ENCODE measurements at places on chromosomes 1 and 21. TPM values are rescaled to one million over a fixed set of nuclear protein-coding genes. Genes with fewer than 3 reads are reported as not detected.

- peak; percentile 50 for DNase-seq
Measured at GRCh38 chr1:44786138-44786840, 1.7 kb downstream of the BEST4 start.

Gene MANEAL
- total RNA-seq, result 23.2 TPM

- peak; percentile 59 for DNase-seq
Measured at GRCh38 chr1:166843769-166844596, 4.7 kb downstream of the POGK start.

- DNase-seq, result no peak
Measured at GRCh38 chr21:34363733-34364132, at the start of gene KCNE2. KCNE2 (plus strand) TSS chr21:34364006; CDS start chr21:34370479, 6,473 bp downstream.

DNA sequence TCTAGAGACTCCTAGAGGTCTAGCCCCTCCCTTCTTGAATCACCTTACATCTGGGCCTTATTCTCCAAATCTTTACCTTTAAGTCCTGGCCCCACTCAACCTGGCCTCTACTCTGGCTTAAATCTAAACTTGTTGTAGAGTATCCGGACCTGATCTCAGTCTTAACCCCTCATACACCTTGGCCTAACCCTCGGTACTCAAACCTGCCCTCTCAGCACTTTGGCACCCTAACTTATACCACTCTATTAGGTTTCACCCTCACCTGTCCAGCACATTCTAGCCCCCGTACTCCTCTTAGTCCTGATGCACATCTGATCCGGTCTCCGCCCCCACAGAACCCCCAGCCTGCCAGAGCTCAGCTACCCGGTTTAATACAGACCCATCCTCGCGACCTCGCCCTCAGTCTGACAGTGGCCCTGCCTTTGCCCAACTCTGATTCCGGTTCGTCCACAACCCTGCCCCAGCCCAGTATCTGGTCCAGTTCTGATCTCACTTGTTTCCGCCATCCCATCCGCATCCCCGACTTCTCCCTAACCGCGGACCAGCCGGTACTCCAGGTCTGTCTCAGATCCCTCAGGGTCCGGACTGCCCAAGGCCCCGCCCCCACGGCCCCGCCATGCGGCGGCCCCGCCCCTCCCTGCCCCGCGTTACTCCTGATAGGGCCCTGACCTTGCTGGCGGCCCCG is 1.5 kb downstream of the TRIM62 start:
- DNase-seq, result peak; percentile 99

Gene FAM72C
- total RNA-seq, result 1.4 TPM

Gene APCS
- total RNA-seq, result not detected

DNA sequence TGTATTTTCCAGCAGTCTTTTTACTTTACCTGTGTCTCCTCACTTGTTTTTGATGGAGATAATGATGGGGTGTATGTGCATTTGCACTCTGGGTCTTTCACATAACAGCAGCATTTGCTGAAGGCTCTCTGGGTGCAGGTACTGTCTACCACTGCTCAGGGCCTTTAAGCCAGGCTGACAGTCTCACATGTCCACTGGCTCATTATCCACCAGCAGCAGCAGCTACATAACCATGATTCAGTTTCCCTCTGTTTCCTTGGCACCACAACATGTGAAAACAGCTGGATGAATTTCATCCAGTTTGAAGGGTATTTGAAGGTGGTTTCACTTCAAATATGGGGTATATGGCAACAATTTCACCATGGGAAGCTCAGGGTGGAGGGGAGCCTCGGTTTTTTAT is 41.2 kb upstream of the ROR1 start:
- DNase-seq, result no peak

Gene VPS13D
- 60.8 TPM for total RNA-seq

DNA sequence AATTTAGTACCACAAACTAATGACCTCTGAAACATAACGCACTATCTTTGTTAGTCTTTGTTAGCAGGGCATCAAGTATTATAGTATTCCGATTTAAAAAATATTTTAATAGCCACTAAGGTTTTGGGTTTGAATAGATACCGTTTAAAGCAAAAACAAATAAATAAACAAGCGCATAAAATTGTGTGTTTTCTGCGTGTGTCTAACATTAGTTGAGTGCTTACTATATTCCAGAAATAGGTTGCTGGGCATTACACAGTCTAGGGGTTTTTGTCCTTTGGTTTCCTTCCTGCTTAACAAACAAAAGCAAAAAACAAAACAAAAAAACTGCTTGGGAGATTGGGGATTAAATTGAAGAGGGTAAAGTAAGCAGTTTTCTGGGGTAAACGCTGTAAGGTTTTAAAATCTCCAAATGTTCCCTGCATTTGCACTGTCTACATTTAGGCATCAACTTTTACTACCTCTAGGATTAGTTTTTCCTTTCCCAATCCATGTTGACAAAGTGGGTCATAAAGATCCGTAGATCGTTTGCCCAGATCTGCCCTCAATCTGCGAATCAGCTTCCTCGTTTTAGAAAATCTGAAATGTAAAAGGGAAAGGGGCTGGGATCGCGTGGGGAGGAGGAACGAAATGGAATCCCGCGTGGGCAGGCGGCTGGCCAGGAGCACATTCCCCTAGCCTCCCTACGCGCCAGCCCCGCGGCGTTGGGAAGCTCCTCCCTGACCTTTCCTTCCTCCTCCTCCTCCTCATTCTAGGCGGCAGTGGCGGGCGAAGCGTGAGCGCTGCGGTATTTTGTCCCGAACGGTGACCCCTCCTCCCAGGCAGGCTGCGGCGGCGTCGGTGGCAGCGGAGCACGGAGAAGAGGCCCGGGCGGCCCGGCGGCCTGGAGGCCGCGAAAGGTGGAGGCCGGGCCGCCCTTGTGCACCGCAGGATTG is at the start of gene KCTD3:
KCTD3 (plus strand) TSS at position 749 of the 935 bp plus-strand sequence. CDS start 382 bp downstream, outside the sequence.
- peak; percentile 78 for DNase-seq

Gene DLGAP3
- 15.5 TPM for total RNA-seq

GRCh38 chr21:43731476-43731875 is 12.5 kb downstream of the PDXK start:
- DNase-seq, result no peak

Gene DNM3
- total RNA-seq, result 84.7 TPM

Gene LHX8
- 0.64 TPM for total RNA-seq

DNA sequence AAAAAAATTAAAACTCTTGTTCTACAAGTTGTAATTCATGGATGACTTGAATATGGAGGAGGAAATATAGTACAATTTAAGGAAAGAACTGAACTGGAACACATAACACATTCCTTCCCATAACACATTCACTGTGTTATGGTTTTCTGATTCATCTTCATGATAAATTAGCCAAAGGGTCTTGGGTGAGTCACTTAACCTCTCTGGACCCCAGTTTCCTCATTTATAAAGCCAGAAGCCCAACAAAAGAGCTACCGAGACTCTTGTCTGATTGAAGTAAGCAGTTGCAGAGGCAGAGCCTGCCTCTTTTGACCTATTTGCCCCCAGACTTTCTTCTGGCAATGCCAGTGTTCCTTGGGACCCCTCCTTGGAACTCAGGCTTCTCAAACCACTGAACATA is 161.9 kb upstream of the KCTD3 start:
- no peak for DNase-seq

Gene C2CD2
- total RNA-seq, result 16.4 TPM

All from cerebellum (tissue), 4 donors.